Kidney (tissue), 22 donors: ENCODE measurements at places on chromosomes 2 and 18.

DNA sequence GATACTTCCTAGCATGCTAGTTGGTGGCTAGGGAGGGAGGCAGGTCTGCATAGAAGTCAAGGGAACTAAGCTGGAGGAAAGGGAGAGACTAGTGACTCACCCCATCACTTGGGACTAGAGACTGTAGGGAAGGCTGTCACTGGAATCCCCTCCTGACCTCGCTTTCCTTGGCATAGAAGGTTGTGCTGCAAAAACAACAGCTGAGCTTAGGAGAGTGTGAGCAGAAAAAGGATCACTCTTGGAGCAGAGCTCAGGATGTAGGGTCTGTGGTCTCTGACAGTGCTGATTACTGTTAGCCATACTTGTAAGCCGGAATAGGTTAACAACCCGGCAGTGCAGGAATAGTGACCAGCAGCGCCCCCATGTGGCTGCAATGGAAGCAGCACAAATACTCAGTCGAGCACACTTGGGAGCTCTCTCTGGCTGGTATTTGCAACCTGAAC, 66.9 kb upstream of the SMAD2 start:
- no peak for DNase-seq

DNA sequence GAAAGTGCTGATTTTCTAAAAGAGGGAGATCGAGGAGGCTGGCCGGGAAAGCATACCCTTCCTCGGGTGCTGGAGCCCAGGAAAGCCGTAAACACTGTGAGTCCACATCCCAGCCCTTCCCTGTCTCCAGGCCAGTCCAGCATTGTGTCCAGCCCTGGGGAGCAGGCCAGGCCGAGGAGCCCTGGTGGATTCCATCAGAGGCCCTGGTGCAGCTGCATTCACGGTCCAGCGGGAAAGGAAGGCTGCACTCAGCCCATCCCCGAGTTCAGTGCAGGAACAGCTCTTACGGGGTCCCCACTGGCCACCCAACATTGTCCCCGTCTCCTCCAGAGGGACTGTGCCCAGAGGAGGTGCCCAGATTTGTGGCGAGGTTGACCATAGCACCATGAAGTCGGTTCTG, 218.6 kb downstream of the KLHL29 start:
- DNase-seq: no peak

DNA sequence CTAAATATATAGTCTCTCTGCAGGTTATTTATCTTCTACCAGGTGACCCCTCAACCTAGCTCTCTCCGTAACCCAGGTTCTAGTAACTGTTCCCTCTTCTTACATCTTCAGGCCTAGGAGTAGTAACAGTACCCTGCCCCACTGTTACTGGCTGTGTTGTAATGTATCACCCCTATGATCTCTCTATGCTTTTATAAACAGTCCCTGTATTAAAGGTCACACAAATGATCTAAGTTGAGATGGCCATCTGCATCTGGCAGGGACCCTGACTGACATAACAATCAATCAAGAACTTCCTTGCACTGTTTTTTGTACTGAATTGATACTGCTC, 219.7 kb upstream of the STK17B start:
- DNase-seq: no peak

- DNase-seq: no peak
Observed at GRCh38 chr2:218927422-218927821, 32.0 kb upstream of the CDK5R2 start.

GRCh38 chr2:129754831-129755230, 224.6 kb upstream of the RAB6C start:
- no peak for DNase-seq

GRCh38 chr18:6881034-6881820, 151.7 kb downstream of the ARHGAP28 start:
- DNase-seq: no peak

- DNase-seq: no peak
Observed at GRCh38 chr2:145799595-145800108, 1279.7 kb upstream of the ZEB2 start.

- peak; percentile 4 for DNase-seq
Observed at GRCh38 chr18:48815581-48816324, 135.0 kb downstream of the SMAD7 start.

DNA sequence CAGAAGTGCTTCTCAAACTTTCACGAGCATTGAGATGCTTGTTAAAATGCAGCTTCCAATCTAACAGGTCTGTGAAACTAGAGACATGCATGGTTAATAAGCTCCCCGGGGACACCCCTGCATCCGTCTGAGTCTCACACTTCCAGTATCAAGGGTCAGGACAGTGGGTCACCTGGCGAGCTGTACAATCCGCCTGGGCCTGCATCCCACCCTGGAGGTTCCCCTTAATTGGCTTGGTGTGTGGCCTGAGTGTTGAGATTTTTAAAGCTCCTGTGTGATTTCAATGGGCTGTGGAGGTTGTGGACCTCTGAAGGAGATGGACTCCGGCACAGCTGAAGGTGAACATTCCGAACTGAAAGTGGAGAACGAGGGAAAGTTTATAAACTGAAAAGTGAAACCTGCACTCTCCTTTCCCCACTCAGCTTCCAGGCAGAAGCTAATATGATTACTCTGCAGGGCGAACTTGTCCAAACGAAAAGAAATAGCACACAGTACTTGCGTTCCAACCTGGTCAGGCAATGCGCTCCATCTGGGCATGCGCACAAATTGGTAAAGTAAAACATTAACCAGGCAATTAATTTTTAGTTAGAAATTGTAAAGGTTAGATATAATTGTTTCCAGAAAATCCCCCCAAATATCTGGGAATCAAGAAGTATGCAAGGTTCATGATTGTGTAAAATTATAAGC, 191.7 kb upstream of the ALKAL2 start:
- peak; percentile 74 for DNase-seq

- no peak for DNase-seq
Observed at GRCh38 chr2:38661306-38661705, 4.6 kb upstream of the GALM start.

DNA sequence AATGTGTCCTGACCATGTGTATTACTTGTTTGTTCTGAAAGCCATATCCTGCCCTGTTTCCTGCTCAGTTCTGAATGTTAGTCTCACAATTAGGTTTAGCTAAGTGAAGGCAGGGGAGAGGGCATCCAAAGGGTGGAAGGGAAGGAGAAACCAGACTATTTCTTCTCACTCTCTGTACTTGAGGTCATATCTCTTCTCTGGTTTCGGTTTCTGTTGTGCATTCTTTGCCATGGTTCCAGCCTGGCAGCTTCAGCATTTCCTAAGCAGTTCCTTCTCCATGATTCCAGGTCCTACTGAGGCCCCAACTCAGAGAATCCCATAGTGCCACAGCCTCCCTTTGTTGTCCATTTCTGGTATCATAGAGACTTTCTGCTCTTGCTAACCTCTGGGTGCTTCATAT, 40.3 kb upstream of the HNMT start:
- DNase-seq: no peak

DNA sequence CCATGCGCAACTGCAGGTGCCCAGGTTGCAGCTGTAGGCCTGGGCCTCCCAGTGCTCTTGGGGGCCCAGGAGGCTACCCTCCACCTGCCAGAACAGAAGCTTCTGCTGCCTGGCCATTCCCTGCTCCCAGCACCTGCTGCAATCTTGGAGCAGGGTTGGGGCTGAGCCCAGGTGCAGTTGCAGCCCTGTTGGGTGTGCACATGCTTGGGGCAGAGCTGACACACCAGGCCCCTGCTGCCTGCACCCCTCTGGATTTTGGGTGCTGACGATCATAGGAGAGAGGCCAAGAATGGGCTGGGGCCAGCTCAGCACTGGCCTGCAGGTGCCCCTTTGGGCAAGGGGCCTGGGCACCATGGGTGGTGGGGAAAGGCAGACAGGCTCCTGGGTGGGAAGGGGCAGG, 20.5 kb upstream of the SP140L start:
- no peak for DNase-seq

GRCh38 chr2:232058063-232058877, 96.8 kb downstream of the DIS3L2 start:
- DNase-seq: no peak

DNA sequence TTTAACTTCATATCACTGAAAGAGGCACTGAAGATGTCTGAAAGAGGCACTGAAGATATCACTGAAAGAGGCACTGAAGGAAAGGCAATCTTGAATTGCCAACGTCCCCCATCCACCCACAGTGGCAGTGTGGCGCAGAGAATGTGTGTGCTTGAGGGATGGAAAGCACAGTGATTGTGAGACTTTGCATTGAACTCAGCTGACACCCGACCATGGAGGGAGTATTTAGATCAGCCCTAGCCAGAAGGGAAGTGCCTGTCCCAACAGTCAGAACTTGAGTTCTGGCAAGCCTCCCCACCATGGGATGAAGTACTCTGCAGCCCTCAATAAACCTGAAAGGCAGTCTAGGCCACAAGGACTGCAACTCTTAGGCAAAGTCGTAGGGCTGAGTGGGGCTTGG, 33.8 kb downstream of the MAP4K3 start:
- DNase-seq: no peak

DNA sequence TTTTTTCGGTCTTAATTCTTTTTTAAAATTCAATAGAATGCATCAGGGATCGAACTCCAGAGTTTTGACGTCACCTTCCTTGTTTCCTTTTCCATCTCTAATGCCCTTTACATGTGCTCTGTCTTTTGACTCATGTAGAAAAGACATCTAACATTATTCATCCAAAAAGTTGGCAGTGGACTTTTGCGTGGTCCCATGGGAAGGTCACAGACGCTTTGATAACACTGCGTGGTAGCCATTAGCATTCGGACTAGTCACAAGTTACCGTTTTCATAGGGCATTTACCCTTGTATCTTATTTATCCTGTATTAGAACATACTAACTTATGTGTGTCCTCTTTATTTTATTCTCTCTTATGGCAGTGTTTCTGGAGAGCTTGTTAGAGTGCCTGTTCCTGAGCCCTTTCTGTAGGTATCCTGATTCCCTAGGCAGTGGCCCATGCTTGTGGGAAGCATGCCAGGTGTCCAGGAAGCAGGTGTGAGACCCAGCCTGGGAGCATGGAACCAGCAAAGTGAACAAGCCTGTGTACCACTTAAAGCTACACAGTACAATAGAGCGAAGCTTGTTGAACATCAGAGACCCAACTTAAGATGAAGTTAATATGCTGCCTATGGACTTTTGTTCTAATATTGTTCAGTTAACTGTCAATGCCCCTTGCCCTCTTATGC, 73.6 kb upstream of the RBM44 start:
- DNase-seq: no peak

GRCh38 chr2:161975062-161975812, 98.8 kb downstream of the DPP4 start:
- no peak for DNase-seq

- DNase-seq: no peak
Observed at GRCh38 chr18:58552057-58552461, 76.8 kb downstream of the ALPK2 start.

GRCh38 chr18:54805571-54806334, 22.5 kb upstream of the RAB27B start:
- DNase-seq: no peak

GRCh38 chr2:70717431-70718038, 50.5 kb downstream of the ADD2 start:
- no peak for DNase-seq

DNA sequence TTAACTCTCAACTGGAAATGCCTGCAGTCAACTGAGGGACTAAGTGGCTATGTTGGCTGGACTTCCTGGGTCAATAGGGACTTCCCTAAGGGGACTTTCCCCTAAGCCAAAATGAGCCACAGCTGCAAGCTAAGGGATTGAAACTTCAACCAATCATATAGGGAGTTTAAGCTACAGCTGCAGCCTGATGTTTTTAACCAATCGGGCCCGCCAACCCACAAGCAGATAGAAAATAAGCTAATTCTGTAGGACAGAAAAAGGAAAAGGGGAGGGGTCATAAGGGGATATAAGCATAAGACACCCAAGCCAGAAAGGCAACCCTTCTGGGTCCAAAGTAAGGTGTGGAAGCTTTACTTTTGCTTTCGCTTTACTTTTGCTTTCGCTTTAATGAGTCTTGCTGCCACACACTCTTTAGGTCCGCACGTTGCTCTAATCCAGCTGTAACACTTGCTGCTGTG, 927.5 kb downstream of the ERBB4 start:
- no peak for DNase-seq

DNA sequence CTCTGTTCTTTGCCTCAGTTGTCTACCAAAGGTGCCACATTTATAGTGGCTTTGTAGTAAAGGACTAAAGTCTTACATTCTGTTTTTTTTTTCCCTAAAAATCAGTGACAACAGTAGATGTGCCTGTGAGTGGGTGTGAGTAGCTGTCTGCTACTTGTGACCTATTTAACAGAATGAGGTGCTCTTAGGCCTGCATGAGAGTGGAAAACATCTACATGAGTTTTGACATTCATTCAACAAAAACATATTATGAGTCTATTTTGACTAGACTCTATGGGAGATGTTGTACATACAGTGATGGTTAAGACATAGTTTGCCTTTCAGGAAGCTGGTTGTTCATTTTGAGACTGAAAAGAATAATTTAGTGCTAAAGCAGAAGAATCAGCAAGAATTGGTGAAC, 36.7 kb downstream of the IL1R2 start:
- no peak for DNase-seq

DNA sequence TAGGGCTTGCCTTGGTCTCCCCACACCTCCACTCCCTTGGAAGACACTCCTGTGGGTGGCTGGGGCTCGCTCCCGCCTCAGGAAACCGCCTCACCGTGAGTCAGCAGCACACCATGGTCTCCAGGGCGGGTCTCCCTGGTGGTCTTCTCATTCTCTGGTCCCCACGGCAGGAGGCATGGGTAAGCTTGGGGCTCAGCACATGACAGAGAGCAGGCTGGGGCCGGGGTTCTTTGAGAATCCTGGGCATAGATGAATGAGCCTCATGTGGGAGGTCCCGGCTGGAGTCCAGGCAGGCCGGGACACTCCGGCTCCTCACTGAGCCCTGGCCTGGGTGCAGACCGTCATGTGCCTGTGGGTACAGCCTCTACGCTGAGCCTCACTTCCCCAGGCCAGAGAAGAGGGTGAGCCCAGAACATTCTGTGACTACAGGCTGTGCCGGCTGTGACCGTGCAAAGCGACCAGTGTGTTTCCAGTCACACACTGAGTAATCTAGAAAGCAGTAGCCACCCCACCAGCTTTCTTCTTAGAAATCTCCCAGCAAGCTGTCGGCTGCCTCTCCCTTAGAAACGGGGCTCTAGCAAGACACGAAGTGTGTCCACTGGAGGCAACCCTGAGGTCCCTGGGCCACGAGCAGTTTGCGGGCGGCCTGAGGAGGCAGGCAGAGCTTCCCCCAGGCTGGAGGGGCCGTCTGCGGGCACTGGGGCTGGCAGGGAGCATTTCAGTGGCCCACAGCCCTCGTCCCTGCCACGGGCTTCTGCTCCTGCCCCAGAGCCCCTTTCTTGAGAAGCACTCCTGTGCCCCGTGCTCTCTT, 93.1 kb downstream of the RHOB start:
- DNase-seq: no peak

DNA sequence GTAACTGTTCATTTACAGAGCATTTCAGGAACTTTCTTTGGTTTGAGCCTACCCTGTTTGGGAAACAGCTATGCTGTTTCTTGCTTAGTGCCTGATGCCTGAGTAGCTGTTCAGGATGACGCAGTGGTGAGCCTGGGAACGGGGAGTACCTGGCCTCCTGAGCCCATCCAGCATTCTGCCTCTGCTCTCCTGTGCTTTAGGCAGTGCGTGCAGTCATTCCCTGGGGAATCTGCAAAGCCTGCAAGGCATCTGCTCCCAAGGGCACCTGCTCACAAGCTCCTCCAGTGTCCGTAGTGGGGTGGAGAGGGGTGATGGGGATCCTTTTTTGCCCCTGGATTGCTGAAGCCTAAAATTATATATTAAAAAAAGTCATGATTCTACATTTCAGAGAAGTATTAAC, 68.8 kb downstream of the RAPGEF4 start:
- no peak for DNase-seq

GRCh38 chr18:26088487-26088886, 1.9 kb downstream of the SS18 start:
- no peak for DNase-seq
